ENCODE measurements at places on chromosomes 12 and 14.

DNA sequence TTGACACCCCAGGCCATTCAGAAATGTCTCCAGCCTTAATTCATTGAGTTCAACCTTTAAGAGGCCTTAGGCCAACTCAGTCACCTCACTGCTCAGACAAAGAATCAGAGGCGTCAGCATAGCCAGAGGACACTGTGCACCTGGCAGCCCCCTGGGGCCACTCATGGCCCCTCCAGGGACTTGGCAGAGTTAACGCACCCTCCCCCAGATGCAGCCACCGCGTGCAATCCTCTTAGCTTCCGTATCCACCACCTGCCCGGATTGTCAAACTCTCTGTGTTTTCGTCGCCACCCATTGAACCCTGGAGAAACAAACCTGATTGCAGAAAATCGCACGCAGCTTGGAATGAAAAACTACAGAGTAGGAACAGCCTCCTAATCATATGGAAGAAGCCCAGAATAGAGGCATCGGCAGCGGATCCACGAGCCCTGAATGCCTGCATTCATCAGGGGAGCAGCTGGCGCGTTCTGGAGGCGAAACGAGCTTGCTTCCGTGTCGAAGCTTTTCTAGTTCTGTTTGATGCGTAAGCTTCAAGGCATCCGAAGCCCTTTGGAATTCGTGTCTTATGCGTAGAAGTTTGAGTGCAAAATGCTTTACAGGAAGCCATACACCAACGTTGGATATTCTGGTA, 22.4 kb downstream of the BRI3BP start:
- DNase-seq = no peak

GRCh38 chr12:122947352-122947792, 18.9 kb downstream of the ABCB9 start:
- no peak for DNase-seq

DNA sequence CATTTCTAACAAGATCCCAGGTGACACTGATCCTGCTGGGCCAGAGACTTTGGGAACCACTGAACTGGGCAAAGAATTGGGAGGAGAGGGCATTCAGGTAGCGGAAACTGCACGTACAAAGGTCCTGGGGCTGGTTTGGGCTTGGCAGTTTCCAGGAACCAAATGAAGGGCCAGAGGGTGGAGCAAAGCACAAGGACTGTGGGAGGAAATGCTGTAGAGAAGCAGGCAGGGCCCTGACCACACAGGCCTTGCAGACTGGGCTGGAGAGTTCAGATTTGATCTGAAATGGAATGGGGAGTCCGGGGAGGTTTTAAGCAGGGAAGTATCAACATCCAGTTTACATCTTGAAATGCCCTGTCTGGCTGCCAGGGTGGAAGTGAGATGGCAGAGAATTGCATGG, 195.1 kb downstream of the PHETA1 start:
- no peak for DNase-seq

DNA sequence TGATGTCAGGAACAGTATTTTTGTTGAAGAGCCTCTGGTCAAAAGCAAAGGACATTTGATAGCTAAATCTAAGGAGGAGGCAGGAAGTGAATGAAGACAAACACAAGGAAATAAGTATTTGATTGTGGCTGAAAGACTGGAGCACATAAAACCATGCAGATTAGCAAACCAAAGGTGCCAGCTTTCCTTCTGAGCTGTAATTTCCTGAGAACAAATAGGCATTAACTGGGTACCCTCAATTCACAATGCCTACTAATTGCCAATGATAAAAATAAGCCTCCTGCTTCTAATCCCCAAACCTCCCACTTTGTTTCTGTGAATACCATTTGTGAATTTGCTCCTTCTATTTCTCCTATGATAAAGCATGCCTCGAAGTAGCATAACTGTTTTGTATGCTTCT, 1279.6 kb upstream of the USP15 start:
- no peak for DNase-seq

DNA sequence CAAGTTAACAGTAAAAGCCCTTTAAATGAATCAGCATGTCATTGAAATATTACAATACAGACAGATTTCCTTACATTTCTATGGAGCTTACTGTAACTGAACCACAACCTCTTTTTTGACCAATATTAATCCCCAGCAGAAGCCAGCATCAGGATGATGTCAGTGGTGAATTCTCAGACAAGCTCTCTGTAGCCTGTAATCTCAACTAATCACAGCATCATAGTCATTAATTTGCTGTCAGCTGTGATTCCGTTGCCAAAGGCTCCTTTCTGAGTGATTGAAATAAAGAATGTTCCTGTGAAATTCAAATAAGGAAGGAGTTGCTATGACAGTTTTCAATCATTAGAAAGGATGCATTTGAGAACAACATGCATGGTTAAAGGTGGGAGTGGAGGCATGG, 323.1 kb downstream of the PDZRN4 start:
- DNase-seq = no peak

GRCh38 chr12:108174641-108175040, 45.6 kb downstream of the WSCD2 start:
- DNase-seq = no peak

- DNase-seq = peak; percentile 5
These were observed 536.3 kb upstream of the CCDC196 start for GRCh38 chr14:65949711-65950516.

DNA sequence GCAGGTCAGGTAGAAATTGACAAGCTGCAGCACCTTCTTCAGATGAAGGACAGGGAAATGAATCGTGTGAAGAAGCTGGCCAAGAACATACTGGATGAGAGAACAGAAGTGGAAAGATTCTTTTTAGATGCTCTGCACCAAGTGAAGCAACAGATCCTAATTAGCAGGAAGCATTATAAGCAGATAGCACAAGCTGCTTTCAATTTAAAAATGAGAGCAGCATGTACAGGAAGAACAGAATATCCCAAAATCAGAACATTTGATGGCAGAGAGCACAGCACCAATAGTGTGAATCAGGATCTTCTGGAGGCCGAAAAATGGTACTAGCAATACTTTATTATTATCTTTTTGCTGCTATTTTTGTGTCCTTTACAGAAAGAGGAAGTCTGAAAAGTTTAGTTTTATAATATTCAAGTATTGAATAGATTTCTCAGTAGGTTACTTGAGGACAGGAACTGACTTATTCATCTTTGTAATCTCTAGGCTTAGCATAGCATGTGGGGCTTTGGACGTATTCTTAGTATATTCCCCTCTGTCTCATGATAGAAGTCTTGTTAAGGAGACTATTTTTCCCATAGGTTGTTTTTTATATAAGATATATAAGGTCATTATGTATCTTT, 30.8 kb downstream of the BBOF1 start:
- DNase-seq = no peak

DNA sequence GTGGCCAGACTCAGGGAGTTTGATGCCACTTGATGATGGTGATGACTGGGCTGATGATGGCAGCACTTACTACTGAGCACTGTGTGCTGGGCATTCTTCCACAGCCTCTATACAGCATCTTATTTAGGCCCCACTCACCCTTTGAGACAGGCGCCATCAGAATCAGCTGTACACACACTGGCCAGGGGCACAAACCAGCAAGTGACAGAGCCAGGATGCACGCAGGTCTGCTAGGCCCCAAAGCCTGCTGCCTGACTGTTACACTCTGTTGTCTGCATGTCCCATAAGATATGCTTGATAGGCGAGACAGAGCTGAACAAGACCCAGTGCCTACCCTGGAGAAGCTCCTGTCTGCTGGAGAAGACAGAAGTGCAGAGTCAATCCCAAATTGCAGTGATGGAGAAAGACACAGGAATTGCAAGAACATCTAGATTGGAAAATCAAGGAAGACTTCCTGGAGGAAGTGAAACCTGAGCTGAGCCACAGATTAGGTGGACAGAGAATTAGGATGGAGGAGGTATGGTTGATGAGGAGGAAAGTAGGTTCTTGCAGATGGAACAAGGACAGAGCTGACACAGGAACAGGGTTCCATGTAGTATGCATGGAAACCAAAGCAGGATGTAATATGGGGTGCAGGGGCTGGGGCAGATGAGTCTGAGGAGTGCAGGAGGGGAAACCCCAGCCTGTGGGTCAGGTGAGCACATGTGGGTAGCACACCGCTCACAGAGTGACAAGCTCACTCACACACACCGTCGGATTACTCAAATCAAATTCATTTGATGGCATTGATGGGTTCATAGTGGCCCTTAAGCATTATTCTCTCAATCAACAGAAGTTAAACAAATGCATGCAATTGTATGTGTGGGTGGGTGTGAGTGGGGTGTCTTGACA, 117.3 kb downstream of the BEGAIN start:
- no peak for DNase-seq

DNA sequence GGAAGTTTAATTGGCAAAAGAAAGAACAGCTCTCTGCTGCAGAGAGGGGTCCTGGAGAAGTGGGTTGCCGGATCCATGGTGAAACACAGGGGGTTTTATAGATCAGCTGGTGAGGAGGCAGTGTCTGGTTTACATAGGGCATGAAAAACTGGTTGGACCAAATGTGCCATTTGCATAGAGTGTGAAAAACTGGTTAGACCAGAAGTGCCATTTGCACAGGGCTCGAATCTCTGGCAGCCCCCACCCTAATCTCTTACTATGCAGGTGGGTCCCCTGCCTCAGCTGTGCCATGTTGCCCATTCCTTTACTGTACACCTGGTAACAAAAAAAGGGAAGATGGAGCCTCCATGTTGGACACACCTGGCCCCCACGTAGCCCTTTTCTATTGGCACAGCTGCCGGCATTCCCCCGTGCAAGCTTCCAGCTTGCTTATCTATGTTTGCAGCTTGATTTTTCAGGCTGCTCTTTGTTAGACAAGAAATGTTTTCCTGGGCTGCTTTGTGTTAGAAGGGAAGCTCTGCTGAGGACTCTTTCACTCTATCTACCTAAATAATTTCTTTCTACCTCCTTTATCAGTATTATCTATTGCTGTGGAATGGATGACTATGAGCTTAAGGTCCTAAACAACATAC, 61.1 kb upstream of the TMEM132D start:
- no peak for DNase-seq

Measured in GM12864 (cell line).